Frontal cortex (tissue), 4 donors: ENCODE measurements at places on chromosomes 6 and 20. TPM values are rescaled to one million over a fixed set of nuclear protein-coding genes. Genes with fewer than 3 reads are reported as not detected.

CD24 gene
- 1,434 TPM for total RNA-seq

SIRPB1 gene
- total RNA-seq, result 0.41 TPM

LRP11 gene
- 30.6 TPM for total RNA-seq

TDRD6 gene
- 0.41 TPM for total RNA-seq

QKI gene
- total RNA-seq, result 218 TPM

KHDC1L gene
- total RNA-seq, result 1.2 TPM

STX11 gene
- total RNA-seq, result under 0.01 TPM

SEL1L2 gene
- 0.41 TPM for total RNA-seq

PARD6B gene
- 20.4 TPM for total RNA-seq

CDH26 gene
- 0.41 TPM for total RNA-seq

CYP24A1 gene
- total RNA-seq, result 0.41 TPM

BPIFA1 gene
- total RNA-seq, result not detected

BEND6 gene
- total RNA-seq, result 22.8 TPM

OR2H2 gene
- total RNA-seq, result not detected

COL11A2 gene
- 1.2 TPM for total RNA-seq

CNBD2 gene
- 1.6 TPM for total RNA-seq

SERPINB1 gene
- total RNA-seq, result 3.3 TPM

GSTA2 gene
- not detected for total RNA-seq

MYO6 gene
- total RNA-seq, result 14.7 TPM

SLPI gene
- 0.41 TPM for total RNA-seq

AGER gene
- 0.82 TPM for total RNA-seq

BPIFB4 gene
- total RNA-seq, result not detected

GDAP1L1 gene
- total RNA-seq, result 131 TPM

LY6G6D gene
- not detected for total RNA-seq

COMMD7 gene
- total RNA-seq, result 23.2 TPM

PPP1R14C gene
- 59.1 TPM for total RNA-seq

BACH2 gene
- 48.9 TPM for total RNA-seq

KIAA0408 gene
- total RNA-seq, result 107 TPM

DDO gene
- 0.41 TPM for total RNA-seq

OGFR gene
- total RNA-seq, result 24.1 TPM

DDX27 gene
- total RNA-seq, result 19.6 TPM

RNF146 gene
- 121 TPM for total RNA-seq

RING1 gene
- 24.5 TPM for total RNA-seq
